ENCODE measurements at places on chromosomes 1 and 21.

GRCh38 chr1:232923739-232924386 lies 26.5 kb upstream of the NTPCR start:
- no peak for DNase-seq
- H3K36me3 ChIP-seq = no peaks in the 10 kb centered on the region
- H3K27ac ChIP-seq = no peak overlapping the region
- H3K4me3 ChIP-seq = no peak overlapping the region

DNA sequence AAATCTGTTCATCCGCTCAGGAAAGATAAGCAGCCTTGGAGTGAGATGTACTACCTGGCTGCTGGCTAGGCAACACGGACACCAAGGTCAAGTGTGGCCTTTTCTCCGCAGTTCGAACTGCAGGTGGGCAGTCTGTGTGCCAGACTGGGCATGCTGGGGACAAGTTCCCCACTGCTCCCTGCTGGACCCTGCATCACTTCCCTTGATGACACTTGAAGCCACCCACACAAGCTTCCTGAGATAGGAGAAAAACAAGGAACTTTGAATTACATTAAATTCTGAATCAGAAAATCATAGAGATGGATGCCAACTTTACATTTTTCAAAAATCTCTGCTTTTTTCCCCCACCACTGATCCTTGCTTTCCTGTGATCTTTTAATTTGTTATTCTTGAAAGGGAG lies 38.3 kb downstream of the BEND5 start:
- no peak for DNase-seq
- no peaks in the 10 kb centered on the region for H3K27me3 ChIP-seq
- no peak overlapping the region for H3K27ac ChIP-seq

GRCh38 chr1:58312971-58313563 lies 233.5 kb downstream of the OMA1 start:
- DNase-seq = no peak
- H3K4me3 ChIP-seq = no peak overlapping the region
- H3K27ac ChIP-seq = no peak overlapping the region
- H3K4me1 ChIP-seq = peaks cover under 1% of the 10 kb centered on the region

DNA sequence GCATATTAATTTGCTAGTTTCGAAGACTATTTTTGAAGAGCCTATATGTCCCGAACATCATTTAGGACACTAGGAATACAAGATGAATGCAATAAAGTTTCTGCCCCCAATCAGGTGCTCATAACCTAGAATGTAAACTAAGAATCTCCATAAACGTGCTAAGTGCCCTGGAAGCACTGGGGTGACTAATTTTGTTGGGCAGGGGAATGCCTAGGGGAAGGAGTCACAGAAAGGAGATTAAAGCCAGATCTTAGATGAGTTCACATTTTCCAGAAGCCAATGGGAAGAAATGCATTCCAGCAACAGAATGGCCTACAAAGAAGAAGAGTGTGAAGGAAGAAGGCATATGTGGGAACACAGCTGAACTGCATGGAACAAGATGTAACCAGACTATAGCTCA lies 19.5 kb downstream of the SCYL3 start:
- no peak for DNase-seq
- H3K27me3 ChIP-seq = no peaks in the 10 kb centered on the region

DNA sequence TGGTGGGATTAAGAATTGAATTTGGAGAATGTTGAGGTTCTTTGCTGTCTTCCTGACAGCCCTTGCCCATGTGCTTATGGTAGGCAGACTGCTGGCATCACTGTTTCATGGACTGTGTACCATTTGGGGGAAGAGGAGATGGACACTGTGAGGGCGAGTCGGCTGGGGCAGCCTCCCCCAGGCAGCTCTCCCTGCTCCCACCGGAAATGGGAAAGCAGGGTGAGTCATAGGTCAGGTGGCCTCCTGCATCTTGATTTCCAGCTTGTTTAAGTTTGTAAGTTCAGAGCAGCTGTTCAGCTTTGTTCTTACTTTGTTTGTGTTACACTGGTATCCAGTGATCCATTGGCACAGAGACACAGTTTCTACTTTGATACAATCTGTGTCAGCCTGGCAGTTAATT lies 87.2 kb upstream of the CNIH3 start:
- peaks cover 2% of the 10 kb centered on the region for H3K4me1 ChIP-seq
- no peak overlapping the region for H3K4me3 ChIP-seq
- H3K27ac ChIP-seq = no peak overlapping the region
- H3K27me3 ChIP-seq = no peaks in the 10 kb centered on the region
- no peak for DNase-seq
- no peaks in the 10 kb centered on the region for H3K36me3 ChIP-seq

GRCh38 chr1:88318740-88319139 lies 365.3 kb upstream of the PKN2 start:
- H3K27me3 ChIP-seq = no peaks in the 10 kb centered on the region
- DNase-seq = no peak
- H3K36me3 ChIP-seq = no peaks in the 10 kb centered on the region
- no peak overlapping the region for H3K27ac ChIP-seq

GRCh38 chr1:91729621-91730358 lies 156.2 kb downstream of the TGFBR3 start:
- peaks cover 5% of the 10 kb centered on the region for H3K4me1 ChIP-seq
- no peak overlapping the region for H3K27ac ChIP-seq
- DNase-seq = no peak
- no peak overlapping the region for H3K4me3 ChIP-seq

DNA sequence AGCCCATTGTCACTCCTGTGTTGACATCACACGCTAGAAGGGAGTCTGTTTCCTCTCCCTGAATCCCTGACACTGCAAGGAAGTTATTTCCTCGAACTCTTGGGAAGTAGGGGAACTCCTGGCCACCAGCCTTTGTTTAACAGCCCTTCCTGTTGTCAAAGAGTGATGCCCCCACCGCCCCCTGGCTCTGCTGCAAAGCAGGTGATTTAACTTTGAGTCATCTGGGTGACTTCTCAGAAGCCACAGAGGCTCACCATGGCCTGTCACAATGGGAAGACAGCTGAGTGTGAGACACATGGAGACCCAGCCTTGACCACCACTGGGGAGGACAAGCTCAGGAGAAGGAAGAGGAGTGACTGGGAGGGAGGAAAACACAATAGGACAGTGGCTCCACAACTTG lies 182.8 kb downstream of the PSMG1 start:
- no peaks in the 10 kb centered on the region for H3K27me3 ChIP-seq
- H3K27ac ChIP-seq = no peak overlapping the region
- no peaks in the 10 kb centered on the region for H3K36me3 ChIP-seq
- H3K4me3 ChIP-seq = no peak overlapping the region

GRCh38 chr1:3234281-3234680 lies 165.3 kb downstream of the PRDM16 start:
- H3K27me3 ChIP-seq = no peaks in the 10 kb centered on the region
- no peaks in the 10 kb centered on the region for H3K36me3 ChIP-seq
- H3K27ac ChIP-seq = no peak overlapping the region
- no peaks in the 10 kb centered on the region for H3K4me1 ChIP-seq

DNA sequence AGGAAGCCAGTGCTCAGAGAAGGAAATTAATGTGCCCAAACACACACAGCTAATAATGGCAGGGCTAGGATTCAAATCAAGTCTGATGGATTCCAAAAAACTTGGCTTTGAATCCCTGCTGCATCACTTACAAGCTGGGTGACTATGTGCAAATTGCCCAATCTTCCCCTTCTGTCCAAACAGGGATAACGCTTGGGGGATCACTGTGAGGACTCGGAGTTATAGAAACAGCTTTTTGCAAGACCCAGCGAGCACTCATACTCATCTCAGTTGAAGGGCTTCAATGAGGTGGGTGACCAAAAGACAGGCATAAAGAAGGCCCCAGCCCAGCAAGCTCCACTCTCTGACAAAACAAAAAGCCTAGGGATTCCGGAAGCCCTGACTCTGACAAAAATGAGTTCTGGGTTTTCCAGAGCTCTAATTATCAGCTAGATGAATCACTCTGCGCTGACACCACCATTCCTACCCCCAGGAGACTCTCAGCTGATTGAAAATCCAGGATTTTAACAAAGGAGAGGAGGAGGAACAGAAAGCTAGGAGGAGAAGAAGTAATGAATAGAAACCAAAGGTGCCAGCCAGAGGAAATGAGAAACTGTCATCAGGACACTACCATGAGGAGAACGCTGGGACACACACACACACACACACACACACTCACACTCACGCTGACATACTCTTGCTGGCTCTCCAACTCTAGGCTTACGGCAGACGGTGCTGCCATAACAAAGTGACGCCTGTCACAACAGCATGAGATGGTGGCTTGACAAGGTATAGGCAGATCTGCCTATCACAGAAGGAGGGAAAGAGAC lies 1.6 kb upstream of the STK40 start:
- H3K36me3 ChIP-seq = no peaks in the 10 kb centered on the region
- peaks cover 4% of the 10 kb centered on the region for H3K4me1 ChIP-seq
- DNase-seq = no peak
- H3K27ac ChIP-seq = no peak overlapping the region
- no peak overlapping the region for H3K4me3 ChIP-seq

DNA sequence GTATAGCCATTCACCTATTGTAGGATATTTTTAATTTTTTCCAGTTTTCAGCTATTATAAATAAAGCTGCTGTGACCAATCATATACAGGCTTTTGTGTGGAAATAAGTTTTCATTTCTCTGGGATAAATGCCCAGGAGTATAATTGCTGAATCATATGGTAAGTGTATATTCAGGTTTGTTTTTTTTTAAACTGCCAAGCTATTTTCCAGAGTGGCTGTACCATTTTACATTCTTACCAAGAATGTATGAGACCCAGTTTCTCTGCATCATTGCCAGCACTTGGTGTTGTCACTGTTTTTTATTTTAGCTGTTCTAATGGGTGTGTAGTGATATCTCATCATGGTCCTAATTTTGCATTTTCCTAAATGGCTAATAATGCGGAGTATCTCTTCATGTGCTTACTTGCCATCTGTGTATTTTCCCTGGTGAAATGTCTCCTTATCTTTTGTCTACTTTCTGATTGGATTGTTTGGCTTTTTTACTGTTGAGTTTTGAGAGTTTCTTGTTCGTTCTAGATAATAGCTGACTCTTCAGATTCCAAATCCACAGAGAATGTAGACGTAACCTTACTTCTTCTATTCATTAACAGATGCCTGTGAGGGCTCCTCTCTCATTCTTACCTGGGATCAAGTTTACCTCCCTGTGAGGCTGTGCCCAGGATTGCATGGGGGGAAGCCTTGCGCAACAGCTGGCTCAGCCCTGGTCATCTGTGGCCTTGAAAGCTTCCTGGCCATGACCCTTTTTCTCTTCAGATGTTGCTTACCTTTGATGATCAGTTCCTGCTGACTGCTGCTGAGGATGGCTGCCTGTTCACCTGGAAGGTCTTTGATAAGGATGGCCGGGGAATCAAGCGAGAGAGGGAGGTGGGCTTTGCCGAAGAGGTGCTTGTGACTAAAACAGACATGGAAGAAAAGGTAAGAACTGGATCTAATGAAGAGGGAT lies 42.6 kb downstream of the CFAP57 start:
- no peak for DNase-seq
- H3K27ac ChIP-seq = no peak overlapping the region
- no peaks in the 10 kb centered on the region for H3K36me3 ChIP-seq
- no peaks in the 10 kb centered on the region for H3K4me1 ChIP-seq

DNA sequence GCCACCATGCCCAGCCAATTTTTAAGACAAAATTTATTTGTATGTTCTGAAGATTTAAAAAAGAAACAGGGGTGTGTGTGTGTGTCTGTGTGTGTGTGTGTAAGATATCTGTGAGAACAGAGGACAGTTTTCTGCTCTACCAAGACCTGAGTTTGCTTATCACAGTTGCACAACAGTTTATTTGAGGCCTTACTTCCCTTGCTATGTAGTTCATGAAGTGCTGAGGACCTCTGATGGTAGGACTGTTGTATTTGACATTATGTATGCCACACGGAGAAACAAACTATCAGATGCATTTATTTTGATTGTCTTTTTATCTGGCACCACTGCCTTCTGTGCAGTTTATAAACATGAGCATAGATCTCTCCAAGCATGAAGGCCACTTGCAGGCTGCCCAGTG lies 355.2 kb downstream of the PBX1 start:
- no peak for DNase-seq
- H3K4me1 ChIP-seq = no peaks in the 10 kb centered on the region
- H3K27ac ChIP-seq = no peak overlapping the region
- H3K27me3 ChIP-seq = no peaks in the 10 kb centered on the region
- no peaks in the 10 kb centered on the region for H3K36me3 ChIP-seq

- no peaks in the 10 kb centered on the region for H3K4me1 ChIP-seq
- no peak overlapping the region for H3K4me3 ChIP-seq
- no peaks in the 10 kb centered on the region for H3K27me3 ChIP-seq
Measured at GRCh38 chr1:236010443-236010842, 54.4 kb downstream of the NID1 start.

- peaks cover 7% of the 10 kb centered on the region for H3K36me3 ChIP-seq
- H3K27ac ChIP-seq = no peak overlapping the region
- no peak for DNase-seq
- no peak overlapping the region for H3K4me3 ChIP-seq
- H3K4me1 ChIP-seq = no peaks in the 10 kb centered on the region
Measured at GRCh38 chr1:45348966-45349677, 8.9 kb upstream of the MUTYH start.

GRCh38 chr1:209095627-209096595 lies 487.6 kb upstream of the CAMK1G start:
- no peaks in the 10 kb centered on the region for H3K36me3 ChIP-seq
- no peaks in the 10 kb centered on the region for H3K27me3 ChIP-seq
- no peak for DNase-seq
- H3K27ac ChIP-seq = no peak overlapping the region
- H3K4me1 ChIP-seq = no peaks in the 10 kb centered on the region
- no peak overlapping the region for H3K4me3 ChIP-seq

DNA sequence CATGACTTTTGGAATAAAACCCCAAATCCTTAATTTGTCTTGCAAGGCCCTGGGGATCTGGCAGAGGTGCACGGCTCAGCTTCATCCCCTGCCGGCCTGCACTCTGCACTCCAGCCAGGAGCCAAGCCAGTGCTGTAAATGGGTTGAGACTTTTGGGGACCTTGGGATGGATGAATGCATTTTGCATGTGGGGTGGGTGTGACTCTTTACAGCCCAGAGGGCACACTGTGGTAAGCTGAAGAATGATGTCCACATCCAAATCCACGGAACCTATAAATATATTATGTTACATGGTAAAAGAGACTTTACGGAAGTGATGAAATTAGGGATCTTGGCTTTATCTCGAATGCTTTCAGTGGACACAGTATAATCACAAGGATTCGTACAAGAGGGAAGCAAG lies 177.8 kb downstream of the EDEM3 start:
- H3K27me3 ChIP-seq = no peaks in the 10 kb centered on the region
- DNase-seq = no peak
- no peak overlapping the region for H3K4me3 ChIP-seq
- H3K27ac ChIP-seq = no peak overlapping the region
- H3K36me3 ChIP-seq = no peaks in the 10 kb centered on the region

DNA sequence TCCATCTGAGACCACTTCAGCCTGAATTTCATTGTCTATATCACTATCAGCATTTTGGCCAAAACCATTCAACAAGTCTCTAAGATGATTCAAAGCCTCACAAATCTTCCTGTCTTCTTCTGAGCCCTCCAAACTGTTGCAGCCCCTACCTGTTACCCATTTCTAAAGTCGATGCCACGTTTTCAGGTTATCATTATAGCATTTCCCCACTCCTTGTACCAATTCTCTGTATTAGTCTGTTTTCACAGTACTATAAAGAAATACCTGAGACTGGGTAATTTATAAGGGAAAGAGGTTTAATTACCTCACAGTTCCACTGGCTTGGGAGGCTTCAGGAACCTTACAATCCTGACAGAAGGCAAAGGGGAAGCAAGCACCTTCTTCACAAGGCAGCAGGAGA lies 158.8 kb downstream of the PTPRC start:
- H3K27me3 ChIP-seq = no peaks in the 10 kb centered on the region
- no peak overlapping the region for H3K4me3 ChIP-seq
- H3K36me3 ChIP-seq = no peaks in the 10 kb centered on the region
- no peak for DNase-seq
- H3K4me1 ChIP-seq = no peaks in the 10 kb centered on the region
- H3K27ac ChIP-seq = no peak overlapping the region

- no peak overlapping the region for H3K27ac ChIP-seq
- no peak for DNase-seq
- H3K4me3 ChIP-seq = no peak overlapping the region
- H3K4me1 ChIP-seq = no peaks in the 10 kb centered on the region
- H3K36me3 ChIP-seq = no peaks in the 10 kb centered on the region
Measured at GRCh38 chr1:238811211-238811879, 575.0 kb upstream of the CHRM3 start.

Measured in iPS DF 6.9 (cell line).